ENCODE measurements at places on chromosomes 2 and 18.
A peak's percentile ranks its signal among the peaks of the same experiment; 100 is the strongest.

DNA sequence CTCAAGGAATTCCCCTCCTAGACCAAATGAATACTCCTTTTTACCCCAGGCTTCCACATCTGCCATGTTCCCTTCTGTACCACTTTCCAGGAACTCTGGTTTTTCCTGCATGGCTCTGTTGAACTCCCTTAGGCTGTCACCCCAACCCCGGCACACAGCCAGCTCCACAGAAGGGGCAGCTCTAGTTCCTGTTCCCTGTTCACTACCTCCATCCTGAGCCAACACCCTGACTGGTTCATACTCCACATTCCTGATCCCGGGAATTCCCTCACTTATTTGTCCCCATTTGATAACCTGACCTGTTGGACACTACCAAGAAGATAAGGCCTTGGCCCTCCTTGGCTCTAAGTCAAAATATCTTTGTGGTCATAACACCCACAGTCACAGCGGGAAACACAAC, 280.9 kb upstream of the RAB6C start:
- DNase-seq, result no peak

- DNase-seq, result no peak
Measured at GRCh38 chr2:181311837-181312236, 145.3 kb upstream of the ITGA4 start.

DNA sequence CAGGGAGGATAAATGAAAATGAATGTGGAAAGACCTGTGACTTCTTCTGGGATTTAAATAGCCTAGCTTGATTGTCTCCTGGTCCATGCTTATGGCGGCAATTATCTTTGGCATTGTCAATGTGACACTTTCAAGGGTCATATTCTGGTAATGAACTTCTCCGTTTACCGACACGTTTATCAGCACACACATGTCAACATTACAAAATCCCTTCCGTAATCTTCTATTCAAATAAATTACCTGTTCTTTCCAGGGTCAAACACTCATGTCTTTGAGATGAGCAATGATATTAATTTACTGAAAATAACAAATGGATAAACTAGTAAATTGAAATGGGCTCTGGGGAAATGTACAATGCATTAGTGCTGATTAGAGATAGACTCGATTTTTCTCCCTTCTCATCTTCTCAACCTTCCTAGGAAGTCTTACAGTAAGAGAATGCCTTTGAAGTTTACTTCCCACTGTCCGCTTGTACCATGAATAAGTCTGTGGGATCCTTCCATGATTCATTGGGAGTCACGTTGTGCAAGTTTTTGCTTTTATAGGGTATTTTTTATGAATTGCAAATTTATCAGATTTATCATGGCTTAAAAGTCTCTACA, 646.3 kb upstream of the LRATD1 start:
- DNase-seq, result no peak

GRCh38 chr2:158755310-158756087, 39.6 kb upstream of the DAPL1 start:
- DNase-seq, result no peak

DNA sequence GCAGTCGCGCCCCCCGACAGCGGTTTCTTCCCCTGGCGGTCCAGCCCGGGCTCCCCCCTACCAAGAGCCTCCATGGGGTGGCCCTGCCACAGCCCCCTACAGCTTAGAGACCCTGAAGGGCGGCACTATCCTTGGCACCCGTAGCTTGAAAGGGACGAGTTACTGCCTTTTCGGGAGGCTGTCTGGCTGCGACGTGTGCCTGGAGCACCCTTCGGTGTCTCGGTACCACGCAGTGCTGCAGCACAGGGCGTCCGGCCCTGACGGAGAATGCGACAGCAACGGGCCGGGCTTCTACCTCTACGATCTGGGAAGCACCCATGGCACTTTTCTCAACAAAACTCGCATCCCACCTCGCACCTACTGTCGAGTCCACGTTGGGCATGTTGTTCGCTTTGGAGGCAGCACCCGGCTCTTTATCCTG, 475 bp downstream of the SLC4A1AP start:
- DNase-seq, result no peak

GRCh38 chr18:22330508-22330907, 87.2 kb downstream of the CTAGE1 start:
- DNase-seq, result no peak

GRCh38 chr2:104092886-104093285, 761.0 kb upstream of the POU3F3 start:
- DNase-seq, result no peak

DNA sequence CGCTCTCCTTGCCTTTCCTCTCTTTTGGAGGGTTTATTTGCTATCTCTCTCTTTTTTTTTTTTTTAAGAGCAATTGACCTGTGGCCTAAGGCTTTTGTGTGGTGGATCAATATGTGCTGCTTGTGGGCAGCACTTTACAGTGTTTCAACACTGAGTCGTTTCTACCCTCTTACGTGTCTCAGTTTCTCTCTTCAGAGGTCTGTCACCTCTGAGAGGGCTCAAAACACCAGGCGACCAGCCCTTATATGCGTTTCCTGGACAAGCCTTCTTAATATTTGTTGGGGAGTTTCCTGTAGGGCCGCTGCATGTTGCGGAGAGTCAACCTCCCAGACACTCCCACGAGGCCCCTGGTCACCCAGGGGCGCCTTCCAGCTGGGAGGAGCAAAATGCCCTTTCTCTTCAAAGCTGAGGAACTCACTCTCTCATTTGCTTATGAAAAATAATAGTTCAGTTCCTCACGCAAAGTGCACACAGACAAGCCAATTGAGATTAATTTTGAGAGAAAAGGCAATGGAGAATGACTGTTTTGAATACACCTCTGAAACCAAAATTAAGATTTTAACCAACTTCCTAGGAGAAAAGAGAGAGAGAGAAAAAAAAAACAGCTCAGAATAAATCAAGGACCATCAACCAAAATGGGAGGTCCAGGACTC, 96.3 kb upstream of the B3GNT2 start:
- DNase-seq, result no peak

- no peak for DNase-seq
Measured at GRCh38 chr2:1687254-1687653, 57.1 kb downstream of the PXDN start.

DNA sequence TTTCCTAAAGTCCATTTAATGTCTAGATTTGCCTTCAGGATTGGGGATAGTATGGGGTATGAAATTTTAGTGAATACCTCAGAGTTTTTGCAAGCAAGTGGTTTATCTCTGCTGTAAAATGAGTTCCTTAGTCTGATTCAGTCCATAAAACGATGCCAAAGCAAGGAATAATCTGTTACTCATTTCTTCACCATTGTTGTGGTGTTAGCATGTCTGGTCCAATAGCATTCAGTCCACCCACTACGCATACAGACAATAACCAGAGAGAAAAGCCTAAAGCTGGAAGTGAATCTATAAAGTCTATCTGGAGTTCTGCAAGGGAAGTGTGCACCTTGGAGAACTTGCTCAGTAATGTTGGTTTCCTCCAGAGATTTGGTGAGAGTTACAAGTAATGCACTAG, 12.9 kb upstream of the DPP4 start:
- DNase-seq, result no peak

- DNase-seq, result peak; percentile 8
Measured at GRCh38 chr18:8084160-8084559, 517.0 kb downstream of the PTPRM start.

GRCh38 chr2:170161516-170162270, 16.3 kb upstream of the MYO3B start:
- DNase-seq, result no peak

- no peak for DNase-seq
Measured at GRCh38 chr2:66567729-66568128, 132.8 kb downstream of the MEIS1 start.

DNA sequence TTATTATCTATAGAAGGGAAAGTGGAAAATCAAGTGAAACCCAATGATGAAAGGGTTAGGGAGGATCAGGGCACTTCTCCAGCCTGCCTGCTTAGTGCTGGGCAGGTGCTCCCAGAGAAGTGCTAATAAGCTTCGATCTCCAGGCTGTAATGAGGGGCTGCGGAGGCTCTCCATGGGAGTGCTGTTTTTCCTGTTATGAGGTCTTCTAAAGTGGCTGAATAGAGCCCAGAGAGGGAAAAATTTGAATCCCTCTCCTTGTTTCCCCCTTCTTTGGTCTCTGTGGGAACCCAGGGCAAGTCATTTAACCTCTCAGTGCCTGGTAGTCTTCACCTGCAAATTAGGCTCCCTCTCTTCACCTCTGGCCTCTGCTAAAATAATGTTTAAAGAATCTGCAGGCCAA, 351.7 kb upstream of the DCC start:
- no peak for DNase-seq

- no peak for DNase-seq
Measured at GRCh38 chr2:158204741-158205165, 103.1 kb downstream of the UPP2 start.

DNA sequence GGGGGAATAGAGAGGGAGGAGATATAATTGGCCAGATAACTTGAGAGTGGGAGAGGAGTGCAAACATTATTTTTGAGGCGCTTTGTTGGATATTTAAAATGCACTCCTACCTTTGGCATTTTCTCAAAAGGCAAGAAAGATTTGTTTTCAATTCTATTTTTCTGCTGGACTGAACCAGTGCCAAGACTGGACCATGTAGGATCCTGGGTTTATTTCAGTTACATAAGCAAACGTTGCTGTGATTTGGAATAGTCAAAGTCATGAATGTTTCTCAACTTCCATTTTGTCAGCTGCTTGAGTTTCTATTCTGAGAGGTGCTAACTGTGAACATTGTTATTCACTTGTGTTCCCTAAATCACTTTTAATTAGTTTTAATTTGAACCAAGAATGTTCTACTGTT, 8.9 kb upstream of the CHRNA1 start:
- DNase-seq, result no peak

GRCh38 chr2:172457536-172457935, 30.1 kb downstream of the ITGA6 start:
- no peak for DNase-seq

DNA sequence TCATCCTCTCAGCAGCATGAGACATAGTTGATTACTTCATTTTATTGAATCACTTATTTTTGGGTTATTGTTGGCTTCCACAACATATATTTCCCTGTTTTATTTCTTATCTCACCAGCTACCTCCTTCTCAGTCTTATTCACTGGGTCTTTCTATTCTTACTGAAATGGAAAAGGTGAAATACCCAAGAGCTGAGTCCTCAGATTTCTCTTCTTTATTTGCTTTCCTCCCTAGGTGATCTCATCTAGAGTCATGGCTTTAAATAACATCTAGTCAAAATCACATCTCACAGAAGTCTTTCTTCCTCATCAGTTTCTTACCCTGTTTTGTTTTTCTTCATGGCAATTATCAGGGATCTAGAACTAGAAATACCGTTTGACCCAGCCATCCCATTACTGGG, 105.0 kb upstream of the RBBP8 start:
- no peak for DNase-seq

DNA sequence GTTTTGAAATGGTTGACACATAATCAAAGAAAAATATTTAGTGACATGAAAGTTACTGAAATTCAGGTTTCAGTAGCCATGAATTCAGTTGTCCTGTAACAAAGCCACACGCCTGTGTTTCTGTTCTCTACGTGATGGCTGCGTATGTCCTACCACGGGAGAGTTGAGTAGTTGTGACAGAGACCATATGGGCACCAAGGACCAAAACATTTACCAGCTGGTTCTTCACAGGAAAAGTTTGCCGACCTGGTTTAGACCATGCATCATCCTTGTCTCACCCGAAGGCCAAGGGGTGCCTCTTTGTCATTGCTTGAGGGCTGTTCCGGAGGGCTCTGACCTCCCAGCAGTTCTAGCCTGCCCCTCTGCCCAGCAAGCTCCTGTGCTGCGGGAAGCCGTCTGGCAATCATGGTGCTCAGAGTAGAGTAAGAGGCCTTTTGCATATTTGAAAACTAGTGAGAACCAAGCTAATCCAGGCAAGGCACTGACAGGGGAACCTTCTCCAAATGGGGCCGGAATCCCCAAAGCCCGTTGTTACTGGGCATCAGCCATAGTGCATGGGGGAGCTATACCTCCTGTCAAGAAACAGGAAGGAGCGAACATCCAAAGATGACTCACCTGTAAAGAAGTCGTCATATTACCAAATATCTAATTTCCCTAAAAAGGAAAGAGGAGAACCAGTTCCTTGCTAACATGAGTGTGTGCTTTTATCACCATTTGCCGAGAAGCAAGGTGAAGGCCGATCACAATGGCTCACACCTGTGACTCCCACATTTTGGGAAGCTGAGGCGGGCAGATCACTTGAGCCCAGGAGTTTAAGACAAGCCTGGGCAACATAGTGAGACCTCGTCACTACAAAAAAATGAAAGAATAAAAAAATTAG, 92.6 kb upstream of the RAB12 start:
- no peak for DNase-seq

DNA sequence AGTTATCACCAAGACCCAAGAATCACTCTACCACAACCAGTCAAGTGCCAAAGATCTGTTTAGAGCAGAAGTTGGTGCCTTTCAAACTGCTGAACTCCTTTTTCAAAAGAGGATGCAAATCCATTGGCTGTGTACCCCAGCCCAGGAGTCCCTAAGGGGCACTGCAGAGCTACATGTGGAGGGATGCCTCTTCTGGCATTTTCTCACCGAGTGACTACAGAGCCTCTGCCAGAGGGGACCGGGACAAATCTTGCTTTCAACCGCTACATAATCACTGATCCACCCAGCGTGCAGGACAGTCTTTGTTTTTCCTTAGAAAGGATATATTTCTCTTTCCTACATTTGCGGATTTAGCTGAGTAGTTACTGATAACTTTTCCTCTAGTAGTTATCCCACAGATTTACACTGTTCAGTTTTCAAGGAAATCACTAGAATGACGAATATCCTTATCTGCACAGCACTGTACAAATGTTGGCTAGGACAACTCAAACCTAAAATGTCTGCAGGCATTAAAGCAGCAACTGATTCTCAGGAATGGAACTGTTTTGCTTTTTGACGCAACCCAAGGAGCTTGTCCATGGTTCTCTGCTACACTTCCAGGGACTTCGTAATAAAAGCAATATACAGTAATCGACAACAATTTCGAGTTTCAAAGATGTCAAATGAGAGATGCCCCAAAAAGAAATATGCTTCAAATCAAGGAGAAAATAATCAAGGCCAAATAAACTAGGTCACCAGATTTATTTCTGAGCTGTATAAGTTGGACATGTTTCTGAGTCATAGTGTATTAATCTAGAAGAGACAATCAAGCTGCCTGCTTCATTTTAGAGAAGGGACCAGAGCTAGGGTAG, 24.1 kb downstream of the EPB41L3 start:
- DNase-seq, result no peak

- no peak for DNase-seq
Measured at GRCh38 chr18:47215554-47216138, 35.8 kb downstream of the SKOR2 start.

GRCh38 chr2:46683541-46683940, 204.2 kb downstream of the TMEM247 start:
- DNase-seq, result no peak

DNA sequence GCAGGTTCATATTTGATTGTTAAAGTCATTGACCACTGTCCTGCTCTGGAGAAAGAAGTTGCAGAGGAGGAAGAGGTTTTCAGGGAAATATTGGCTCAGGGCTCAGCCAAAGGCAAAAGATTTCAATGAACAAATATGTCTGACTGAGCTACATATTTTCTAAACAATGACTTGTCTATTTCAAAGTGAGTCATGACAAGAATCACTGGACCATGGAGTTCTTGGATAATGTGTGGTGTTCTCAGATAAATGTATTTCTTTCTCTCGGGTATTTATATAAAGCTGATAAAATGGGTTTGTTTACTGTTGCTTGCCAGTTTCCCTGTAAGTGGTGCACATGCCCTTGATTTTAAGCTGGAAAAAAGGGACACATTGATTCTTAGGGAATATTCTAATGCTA, 34.3 kb upstream of the RMP24 start:
- no peak for DNase-seq

All from GDM1 (cell line).